Stimulated activated naive CD4-positive, alpha-beta T cell treated with Interleukin-2 at 50 U/mL for 16 hours (primary cell): ENCODE measurements at places on chromosomes 7 and 10.

GRCh38 chr10:87617503-87617902 lies 42.2 kb upstream of the PAPSS2 start:
- no peak for DNase-seq

DNA sequence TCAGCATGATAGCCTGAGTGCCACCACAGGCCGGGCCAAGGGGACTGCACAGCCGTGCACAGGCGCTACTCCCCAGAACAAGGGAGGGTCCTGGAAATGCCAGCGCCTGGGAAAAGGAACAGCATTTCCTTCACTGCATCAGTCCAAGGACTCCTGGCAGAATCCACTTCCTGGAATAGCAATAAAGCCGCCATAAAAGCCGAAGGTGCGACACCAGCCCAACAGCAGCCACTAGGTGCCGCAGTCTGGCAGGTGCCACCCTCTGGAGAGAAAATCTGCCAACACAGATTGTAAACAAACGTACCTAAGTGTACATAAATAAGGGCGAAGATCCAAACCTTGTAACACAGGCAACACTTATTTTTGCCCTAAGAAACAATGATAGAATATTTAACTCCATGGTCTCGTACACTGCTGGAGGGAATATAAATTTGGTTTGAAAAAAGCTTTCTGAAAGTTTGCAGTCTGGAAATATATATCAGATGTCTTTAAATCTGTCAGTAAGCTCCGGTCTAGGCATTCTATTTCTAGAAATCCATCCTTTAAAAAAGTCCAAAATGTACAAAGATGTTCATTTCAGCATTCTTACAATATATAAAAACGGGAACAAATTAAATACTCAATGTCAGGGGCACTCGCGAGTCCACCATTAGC lies 22.2 kb downstream of the VOPP1 start:
- DNase-seq, result no peak

DNA sequence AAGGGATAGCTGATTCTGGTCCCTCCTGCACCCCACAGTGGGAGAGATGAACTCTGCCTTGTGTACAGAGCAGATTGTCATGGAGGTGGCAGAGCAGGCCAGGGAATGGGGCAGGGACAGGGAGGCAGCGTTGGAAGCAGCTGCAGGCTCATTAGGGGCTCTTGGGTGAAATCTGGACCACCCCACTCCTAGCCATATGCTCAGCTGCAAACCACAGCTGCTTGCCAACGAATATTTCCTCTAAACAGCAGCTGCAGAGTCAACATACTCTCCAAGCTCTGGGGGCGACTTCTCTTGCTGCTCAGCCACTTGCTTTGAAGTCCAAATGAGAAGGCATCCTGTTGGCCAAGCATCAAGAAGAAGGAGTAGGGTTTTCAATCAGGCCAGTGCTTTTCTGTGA lies 302.3 kb upstream of the AUTS2 start:
- no peak for DNase-seq

DNA sequence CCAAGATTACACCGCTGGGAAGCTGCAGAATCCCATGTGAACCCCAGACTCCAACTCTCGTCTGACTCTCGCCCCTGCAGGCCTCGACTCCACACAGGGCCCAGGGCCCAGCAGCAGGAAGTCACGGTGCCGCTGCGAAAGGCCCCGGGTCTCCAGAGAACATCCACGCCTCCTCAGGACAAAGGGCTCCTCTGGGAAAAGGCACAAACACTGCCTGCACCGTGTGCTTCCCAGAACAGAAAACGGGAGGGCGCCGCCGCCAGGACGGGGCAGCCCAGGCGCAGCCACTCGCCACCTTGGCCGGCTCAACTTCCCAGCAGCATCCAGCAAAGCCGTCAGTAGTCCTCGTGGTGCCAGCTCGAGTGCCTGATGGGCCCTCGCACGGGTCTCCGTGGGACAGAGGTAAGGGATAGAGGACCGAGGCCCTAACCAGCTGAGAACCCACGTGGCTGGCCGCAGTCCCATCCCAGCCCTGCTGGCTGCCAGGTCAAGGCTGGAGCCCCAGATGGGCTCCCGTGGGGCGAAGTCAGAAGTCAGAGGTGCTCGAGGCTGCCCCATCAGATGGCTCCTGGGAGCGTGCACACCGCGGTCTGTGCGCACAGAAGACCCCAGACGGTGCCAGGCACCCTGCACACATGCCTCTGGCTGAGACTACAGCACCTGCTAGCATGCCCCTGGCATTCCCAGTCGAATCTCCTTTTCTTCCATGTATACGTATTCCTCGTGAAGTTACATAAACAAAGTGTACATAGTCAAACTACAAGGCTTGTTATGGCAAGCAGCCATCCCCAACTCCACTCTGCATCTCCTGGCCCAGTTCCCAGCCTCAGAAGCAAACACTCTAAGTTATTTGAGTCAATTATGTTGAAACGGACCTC lies 60.2 kb downstream of the MAD1L1 start:
- no peak for DNase-seq

GRCh38 chr10:23325132-23325531 lies 19.5 kb downstream of the C10orf67 start:
- no peak for DNase-seq

DNA sequence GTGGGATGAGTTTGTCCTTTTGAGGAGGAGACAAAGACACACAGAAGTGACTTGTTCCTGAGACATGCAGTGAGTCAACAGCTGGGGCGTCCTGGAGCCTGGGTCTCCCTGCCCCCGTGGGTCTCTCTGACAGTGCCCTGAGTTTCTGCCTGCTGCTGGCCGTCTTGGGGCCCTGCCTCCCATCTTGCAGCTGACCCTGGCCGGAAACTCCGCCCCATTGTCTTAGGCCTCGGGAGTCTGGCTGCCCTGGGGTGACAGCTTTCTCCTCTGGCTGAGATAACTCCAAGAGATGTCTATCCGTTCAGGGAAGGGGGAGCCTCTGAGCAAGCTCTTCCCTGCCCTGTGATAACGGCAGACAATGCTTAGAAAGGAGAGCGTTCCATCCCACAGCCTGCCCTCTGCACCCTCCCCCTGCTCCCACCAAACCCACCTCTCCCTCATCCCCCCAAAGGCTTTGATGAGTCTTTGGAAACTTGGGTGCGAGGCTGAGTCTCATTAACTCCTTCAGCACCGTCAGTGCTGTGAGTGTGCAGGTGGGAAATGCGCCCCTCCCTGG lies 69.5 kb upstream of the PODXL start:
- no peak for DNase-seq

DNA sequence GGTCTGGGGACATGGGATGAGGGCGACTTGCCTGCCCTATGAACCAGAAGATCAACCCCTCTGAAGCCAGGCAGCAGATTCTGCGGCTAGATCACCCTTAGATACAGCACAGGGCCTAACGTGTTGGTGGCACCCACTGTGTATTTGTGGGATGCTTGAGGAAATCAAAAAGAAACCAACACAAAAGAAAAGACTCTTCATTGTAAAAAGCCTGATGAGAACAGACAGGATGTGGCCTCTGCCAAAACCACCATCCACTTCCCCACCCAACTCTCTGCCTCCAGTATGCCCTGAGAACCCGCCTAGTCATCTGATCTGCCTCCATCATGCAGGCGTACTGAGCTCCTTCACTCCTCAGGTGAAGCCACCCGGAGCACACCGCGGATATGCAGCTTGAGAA lies 97.2 kb upstream of the INSYN2A start:
- DNase-seq, result no peak

DNA sequence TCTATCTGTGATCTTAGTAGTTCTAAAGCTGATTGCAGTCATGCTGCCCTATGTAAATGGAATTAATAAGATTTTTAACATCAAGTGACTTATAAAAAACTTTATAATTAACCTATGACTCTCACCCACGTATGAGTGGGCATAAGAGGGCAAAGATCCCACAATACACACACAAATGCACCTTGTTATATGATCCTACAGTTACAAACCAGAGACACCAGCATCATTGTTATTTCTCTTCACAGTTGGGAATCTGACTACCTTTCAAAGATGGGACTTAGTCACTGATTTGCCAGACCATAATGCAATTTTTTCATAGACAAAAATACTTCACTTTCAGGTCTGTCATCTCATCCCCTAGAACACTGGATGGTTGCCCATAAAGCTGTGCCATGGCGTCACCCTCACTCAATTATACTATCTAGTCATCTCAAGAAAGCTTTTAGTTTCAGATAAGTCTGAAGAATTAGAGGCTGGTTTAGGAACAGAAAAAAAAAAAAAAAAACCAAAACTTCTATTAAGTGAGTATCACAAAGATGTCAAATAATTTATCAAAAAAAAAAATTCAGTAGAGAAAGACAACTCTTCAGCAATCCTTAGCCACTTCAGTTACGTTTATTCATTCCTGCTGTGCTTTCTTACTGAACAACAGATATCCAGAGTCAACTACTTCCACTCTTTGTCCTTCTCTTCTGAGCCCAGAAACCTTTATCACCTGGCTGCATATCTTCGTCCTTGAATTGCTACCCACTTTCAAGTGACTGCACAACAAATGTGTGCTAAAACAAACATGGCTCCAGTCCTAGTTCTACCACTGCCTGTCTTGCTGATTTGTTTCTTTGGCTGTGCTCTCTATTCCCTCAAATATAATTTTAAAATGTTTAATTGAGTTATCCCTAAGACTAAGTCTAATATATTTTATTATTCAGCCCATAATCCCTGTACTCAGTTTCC lies 175.0 kb upstream of the CHRM2 start:
- DNase-seq, result no peak

DNA sequence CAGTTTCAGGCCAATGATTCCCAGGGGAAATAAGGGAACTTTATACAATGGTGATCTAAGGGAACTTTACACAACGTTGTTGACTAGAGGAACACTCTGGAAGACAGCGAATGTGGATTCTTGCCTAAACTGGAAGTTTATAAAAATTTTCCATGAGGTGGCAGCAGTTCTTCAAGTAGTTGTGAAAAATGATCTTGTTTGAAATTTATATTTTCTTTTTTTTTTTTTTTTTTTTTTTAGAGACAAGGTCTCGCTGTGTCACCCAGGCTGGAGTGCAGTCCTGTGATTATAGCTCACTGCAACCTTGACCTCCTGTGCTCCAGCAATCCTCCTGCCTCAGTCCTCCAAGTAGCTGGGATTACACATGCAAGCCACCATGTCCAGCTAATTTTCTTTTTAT lies 32.1 kb upstream of the GTF2I start:
- DNase-seq, result no peak

- no peak for DNase-seq
Observed at GRCh38 chr7:110881721-110882120, 209.2 kb upstream of the LRRN3 start.

GRCh38 chr10:5776136-5776880 lies 36.9 kb downstream of the GDI2 start:
- no peak for DNase-seq

DNA sequence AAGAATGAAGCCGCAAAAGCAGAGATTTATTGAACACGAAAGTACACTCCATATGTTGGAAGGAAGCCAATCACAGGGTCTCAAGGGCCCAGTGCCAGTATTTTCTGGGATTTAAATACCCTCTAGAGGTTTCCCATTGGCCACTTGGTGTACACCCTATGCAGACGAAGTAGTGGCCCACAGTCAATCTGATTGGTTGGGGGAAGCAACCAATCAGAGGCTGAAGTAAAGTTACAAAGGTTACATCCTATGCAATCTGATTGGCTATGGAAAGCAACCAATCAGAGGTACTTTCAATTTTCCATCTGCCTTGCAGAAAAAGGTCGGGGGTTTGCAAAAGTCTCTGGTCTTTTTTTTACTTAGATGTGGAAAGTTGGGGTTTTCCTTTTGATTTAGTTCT lies 481.3 kb upstream of the NRP1 start:
- DNase-seq, result no peak

- DNase-seq, result no peak
Observed at GRCh38 chr10:20839910-20840309, 57.2 kb downstream of the NEBL start.

DNA sequence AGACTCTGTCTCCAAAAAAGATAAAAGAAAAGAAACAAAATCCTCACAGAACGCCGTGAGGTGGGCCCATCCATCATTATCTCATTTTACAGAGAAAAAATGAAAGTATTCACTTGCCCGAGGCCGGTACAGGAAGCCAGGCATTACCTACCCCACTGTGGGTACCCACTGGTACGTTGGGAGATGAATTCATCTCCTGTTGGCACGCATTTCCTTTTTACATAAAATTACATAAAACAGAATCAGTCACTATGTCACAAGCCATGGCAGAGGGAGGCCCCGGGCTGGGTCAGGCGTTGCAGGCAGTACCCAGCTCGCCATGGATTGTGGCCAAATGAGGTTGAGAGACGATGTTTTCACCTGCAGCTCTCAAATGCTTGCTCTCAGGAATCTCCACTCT lies 38.6 kb upstream of the TNRC18 start:
- no peak for DNase-seq

DNA sequence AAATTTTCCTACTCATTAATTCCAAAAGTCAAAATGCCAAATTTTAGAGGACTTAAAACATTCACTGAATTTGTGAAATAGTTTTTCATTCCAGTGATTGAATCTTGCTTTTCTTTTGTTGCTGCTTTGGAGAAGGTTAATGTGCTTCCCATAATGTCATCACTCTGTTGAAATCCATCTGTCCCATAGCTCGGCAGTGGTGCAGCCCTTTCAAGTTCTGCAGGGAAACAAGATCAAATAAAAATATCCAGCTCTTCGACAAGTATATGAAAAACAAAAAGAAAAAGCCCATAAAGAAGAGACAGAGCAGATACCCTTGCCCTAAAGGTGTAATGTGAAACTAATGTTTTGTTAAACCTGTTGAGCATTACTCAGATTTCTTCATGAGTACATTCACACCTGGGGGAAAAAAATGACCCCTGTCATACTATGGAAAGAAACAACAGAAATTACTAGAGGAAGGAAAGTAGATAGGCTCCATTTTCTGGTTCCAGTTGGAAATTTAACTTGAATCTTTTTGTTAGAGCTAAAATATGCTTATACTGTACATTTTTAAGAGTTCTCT lies 35.1 kb downstream of the AGR3 start:
- DNase-seq, result no peak

GRCh38 chr7:1692515-1693418 lies 22.7 kb downstream of the ELFN1 start:
- no peak for DNase-seq

- DNase-seq, result peak; percentile 45
Observed at GRCh38 chr7:43658718-43659548, 70.4 kb downstream of the COA1 start.

GRCh38 chr10:61835069-61835945 lies 66.2 kb upstream of the ARID5B start:
- no peak for DNase-seq

DNA sequence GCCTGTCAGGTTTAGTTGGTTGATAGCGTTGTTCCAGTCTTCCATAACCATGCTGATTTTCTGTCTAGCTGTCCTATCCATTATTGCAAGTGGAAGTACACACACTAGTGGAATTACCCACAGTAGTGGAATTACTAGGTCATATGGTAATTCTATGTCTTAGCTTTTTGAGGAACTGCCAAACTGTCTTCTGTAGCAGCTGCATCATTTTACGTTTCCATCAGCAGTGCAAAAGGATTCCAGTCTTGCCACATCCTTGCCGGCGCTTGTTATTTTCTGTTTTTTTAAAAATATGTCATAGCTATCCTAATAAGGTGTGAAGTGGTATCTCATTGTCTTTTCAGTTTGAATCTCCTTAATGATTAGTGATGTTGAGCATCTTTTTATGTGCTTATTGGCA lies 17.2 kb upstream of the RHBDD2 start:
- no peak for DNase-seq
